Heart left ventricle (tissue), 16 donors: ENCODE measurements at places on chromosomes 4 and X. TPM values are rescaled to one million over a fixed set of nuclear protein-coding genes. Genes with fewer than 3 reads are reported as not detected.

The NR3C2 gene
- total RNA-seq, result 24.4 TPM

The CTAG1A gene
- not detected for total RNA-seq

The JCHAIN gene
- total RNA-seq, result not detected

The ARSJ gene
- 0.69 TPM for total RNA-seq

The DNASE1L1 gene
- 111 TPM for total RNA-seq
